Epithelial cell of prostate (primary cell): ENCODE measurements at places on chromosomes 3 and 15.
A peak's percentile ranks its signal among the peaks of the same experiment; 100 is the strongest.

GRCh38 chr15:74608786-74609185 is 6.8 kb upstream of the CLK3 start:
- DNase-seq = no peak

DNA sequence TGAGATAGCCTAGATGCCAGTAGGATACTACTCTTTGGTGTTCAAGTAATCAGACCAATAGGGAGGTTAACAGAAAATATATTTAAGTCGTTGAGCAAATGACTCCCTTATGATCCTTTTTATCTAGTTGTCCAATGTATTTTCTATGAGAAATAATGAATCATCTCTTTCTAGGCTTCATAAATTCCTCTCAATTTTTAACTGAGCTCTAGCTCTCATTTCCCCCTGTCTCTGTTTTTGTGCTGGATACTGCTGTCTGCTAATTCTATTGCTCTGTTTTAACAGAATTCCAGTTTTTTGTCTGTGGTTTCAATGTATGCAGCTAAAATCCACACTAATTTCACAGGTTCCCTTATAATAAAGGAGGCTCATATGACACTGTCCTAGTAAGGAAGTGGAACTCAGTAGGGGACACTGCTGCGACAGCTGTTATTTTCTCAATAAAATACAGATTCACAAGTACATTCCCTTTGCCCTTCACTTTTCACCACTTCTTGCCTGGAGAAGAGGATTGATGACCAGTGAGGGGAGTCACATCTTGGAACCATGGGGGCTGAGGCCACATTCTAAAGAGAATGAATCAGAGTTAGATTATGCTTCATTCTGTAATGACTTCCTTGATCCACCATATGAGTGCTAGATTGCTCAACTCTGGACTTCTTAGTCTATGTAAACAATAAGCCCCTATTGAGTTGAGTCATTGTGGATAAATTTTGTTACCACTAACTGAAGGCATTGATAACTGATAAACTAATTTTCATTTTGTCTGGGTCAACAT is 558.7 kb upstream of the KCNMB2 start:
- peak; percentile 24 for DNase-seq

DNA sequence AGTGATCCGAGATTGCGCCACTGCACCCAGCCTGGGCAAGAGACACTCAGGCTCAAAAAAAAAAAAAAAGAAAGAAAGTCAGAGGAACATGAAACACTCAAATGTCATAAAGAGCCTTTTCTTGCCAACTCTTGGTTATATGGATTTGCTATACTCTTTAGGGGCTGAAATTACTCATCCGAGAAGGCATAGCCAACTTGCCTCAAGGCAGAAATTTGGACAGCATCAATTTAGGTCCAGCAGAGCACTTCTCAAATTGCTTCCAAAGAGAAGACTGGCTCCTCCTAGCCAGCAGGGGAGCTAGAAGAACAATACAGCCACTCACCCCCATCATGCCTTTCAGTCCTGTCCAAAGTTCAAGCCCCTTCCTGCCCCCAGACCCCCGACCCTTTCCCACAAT is 43.8 kb downstream of the OSBPL10 start:
- no peak for DNase-seq

DNA sequence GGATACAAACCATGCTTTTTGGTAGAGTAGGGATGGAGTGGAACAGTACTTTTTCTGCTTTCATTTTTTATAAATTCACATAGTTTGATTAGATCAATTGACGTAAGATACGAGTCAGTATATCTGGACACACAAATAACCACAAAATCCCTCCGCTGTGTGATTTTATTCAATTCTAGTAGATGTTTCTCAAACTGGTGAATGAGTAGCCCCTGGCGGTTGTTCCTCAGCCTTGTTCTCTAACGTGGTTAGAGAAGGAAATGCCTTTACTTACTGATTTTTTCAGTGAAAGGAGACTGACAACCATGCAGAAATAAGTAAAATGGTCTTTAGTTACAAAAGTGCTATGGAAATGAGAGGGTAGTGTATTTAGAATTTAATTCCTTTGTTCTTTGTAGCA is 161.0 kb downstream of the TCF12 start:
- no peak for DNase-seq

DNA sequence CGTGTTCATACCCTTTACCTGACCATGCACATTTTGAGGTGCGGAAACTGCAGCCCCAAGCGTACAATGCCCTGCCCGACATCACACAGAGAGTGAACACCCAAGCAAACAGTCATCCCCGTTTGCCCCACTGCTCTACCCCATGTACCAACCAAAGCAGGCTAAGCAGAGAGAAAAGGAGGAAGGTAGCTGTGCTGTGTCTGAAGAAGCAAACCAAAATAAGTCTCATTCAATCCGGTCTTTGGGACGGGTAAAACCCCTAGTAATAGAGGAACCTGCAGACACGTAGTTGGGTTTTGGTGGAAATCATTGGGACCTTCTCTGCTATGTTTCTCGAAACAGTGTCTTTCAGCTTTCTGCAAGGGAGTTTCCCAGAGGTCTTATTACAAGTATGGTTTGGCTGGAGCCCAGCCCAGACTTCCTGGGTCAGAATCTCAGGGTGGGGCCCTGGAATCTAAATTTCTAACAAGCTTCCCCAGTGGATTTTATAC is 164.6 kb upstream of the HES1 start:
- no peak for DNase-seq

GRCh38 chr15:31300981-31301672 is 25.5 kb upstream of the KLF13 start:
- DNase-seq = no peak

DNA sequence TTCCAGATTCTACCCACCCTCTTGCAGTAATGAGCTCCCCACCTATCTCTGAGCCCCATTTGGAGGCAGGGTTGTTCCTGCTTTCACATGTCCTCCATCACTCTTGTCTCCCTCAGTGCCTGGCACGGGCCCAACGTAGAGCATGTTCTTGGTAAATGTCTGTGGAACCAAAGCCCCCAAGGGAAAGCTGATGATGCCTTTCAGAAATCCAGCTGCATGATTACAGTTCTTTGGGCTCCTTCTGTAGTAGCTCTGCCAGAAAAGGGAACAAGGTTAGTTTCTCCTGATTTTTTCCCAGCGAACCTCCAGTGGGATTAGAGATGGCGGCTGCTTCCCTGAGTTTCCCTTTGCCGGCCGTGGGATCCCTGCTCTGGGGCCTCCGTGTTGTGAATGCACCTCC is 39.3 kb downstream of the CGNL1 start:
- DNase-seq = no peak

GRCh38 chr3:58039601-58040000 is 31.4 kb downstream of the FLNB start:
- no peak for DNase-seq

GRCh38 chr3:104939196-104939595 is 427.5 kb upstream of the ALCAM start:
- DNase-seq = no peak

GRCh38 chr3:161602475-161602874 is 105.9 kb downstream of the OTOL1 start:
- no peak for DNase-seq

GRCh38 chr15:32884146-32884545 is 166.3 kb downstream of the GREM1 start:
- DNase-seq = no peak

DNA sequence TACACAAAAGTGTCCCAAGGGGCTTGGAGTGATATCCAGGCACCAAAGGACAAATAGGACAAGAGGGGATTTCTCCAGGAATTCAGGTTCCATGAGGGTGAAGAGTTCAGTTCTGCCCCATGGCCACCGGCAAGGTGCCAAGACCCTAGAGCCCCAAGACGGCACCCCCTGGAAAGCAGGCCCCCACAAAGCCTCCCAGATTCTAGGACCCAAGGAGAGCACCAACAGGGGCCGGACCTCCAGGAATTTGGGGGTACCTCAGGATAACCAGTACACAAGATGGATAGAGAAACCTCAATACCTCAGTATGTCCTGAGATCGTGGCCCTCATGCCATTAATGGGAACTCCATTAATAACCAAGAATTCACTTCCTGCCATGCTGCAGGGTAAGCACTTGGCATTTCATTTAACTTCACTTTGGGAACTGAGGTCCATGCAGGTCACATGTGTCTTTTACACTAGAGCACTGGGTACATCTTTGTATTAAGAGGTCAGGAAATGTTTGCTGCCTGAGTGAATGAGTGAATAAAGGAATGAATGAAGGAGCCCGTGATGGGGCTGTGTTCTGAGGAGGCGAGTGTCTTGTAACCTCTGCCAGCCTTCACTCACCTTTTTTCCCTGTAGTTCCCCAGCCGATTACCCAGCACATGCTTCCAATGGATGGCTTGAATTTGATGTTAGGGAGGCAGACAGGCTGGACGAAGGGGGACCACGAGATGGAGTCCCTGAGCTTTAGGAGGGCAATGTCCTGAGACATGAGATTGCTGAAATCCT is 15.5 kb upstream of the PRSS50 start:
- no peak for DNase-seq

- DNase-seq = peak; percentile 76
These were observed 61.7 kb downstream of the FMN1 start for GRCh38 chr15:33132722-33133345.

DNA sequence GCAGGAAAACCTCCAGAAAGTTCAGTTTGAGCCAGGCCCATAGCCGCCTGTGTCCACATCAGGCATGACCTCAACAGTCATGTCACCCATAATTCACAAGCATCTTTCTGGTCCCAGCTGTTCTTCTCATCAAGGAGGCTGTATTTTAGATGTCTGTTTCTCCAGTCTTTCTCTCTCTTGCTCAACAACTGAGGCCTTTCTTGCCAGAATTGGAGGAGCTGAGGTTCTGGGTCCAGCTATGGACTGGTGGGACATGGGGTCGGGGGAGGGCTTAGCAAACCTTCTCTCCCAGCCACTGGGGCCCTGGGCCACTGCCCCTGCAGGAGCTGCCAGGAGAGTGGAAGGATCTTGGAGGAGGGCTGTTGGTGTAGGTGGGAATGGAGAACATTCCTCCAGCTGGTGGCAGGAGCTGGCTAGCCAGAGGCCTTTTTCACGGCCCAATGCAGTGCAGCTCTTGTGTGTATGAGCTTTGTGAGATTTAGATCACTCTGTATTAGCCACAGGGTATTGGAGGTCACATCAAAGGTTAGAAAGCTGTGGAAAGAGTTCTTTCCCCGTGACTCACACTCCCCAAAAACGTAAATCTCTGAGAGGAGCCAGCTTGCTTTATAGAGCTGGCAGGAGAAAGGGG is 23.5 kb downstream of the MAGEF1 start:
- DNase-seq = no peak
